ENCODE measurements at places on chromosomes 2 and 18.
A peak's percentile ranks its signal among the peaks of the same experiment; 100 is the strongest.

DNA sequence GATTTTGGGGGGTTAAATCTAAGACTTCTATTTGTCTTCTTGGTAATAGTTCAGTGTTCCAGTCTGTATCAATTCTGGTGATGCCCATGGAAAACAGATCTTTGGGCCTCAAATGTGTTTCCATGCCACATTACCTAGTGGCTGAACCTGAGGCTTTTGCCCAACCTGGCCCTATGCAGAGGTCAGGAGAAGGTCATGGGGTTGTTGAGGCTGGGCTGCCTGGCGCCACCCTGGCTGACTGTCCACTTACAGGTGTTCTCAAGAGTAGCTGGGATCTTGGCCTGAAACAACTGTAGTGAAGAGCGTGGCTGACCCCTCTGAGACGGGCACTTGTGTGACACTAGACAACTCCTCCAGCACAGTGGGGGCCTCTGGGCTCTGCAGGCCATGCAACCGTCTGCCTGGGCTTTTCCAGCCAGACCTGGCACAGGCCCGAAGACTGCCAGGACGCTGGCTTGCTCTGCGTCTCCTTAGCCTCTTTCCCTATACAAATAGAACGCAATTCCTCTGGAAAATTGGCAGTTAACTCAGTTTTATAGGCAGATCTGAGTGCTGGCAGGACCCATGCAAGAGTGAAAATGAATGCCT lies 127.8 kb downstream of the TRIM43 start:
- H3K4me1 ChIP-seq, result no peaks in the 10 kb centered on the region
- no peak for DNase-seq
- H3K4me3 ChIP-seq, result no peak overlapping the region
- H3K27ac ChIP-seq, result no peak overlapping the region
- H3K36me3 ChIP-seq, result no peaks in the 10 kb centered on the region
- H3K27me3 ChIP-seq, result peaks cover 3% of the 10 kb centered on the region

- H3K36me3 ChIP-seq, result no peaks in the 10 kb centered on the region
- no peaks in the 10 kb centered on the region for H3K4me1 ChIP-seq
- DNase-seq, result no peak
Measured at GRCh38 chr18:30440351-30440750, 602.2 kb downstream of the DSC3 start.

DNA sequence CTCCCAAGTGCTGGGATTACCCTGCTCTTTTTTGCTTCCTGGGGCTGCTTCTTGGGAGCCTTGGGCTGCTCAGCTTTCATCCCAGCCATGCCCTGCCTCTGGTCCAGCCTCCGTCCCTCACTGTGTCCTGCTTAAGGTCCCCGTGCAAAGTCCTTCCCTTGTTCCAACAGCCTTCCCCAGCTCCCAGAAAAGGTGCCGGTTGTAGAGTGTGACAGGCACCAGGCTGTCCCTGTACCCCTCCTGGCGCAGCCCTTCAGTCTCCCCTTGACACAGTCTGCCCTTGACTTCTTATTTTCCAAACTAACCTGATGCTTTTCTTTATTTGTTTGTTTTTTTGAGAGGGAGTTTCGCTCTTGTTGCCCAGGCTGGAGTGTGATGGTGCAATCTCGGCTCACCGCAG lies 20.1 kb upstream of the ALPI start:
- H3K4me3 ChIP-seq, result no peak overlapping the region
- no peak overlapping the region for H3K27ac ChIP-seq
- H3K4me1 ChIP-seq, result no peaks in the 10 kb centered on the region
- no peaks in the 10 kb centered on the region for H3K36me3 ChIP-seq
- DNase-seq, result no peak

- no peak overlapping the region for H3K4me3 ChIP-seq
- no peaks in the 10 kb centered on the region for H3K27me3 ChIP-seq
Measured at GRCh38 chr2:50645346-50645745, 386.6 kb downstream of the NRXN1 start.

- H3K4me1 ChIP-seq, result no peaks in the 10 kb centered on the region
- peaks cover 18% of the 10 kb centered on the region for H3K27me3 ChIP-seq
- H3K4me3 ChIP-seq, result no peak overlapping the region
- DNase-seq, result no peak
- H3K27ac ChIP-seq, result no peak overlapping the region
Measured at GRCh38 chr2:94994914-94995552, 30.5 kb upstream of the MAL start.

GRCh38 chr2:74554820-74555531 lies 456 bp downstream of the DOK1 start:
- peaks cover 19% of the 10 kb centered on the region for H3K27me3 ChIP-seq
- peak; percentile 37 for DNase-seq
- H3K36me3 ChIP-seq, result peaks cover 13% of the 10 kb centered on the region
- H3K4me3 ChIP-seq, result peak overlapping the region; percentile 95

- peaks cover 77% of the 10 kb centered on the region for H3K27me3 ChIP-seq
- no peaks in the 10 kb centered on the region for H3K36me3 ChIP-seq
- peak; percentile 68 for DNase-seq
- peaks cover 17% of the 10 kb centered on the region for H3K4me1 ChIP-seq
Measured at GRCh38 chr2:104872866-104873688, 19.2 kb downstream of the POU3F3 start.

- DNase-seq, result no peak
- H3K4me3 ChIP-seq, result no peak overlapping the region
- H3K27me3 ChIP-seq, result peaks cover 2% of the 10 kb centered on the region
- no peak overlapping the region for H3K27ac ChIP-seq
- H3K4me1 ChIP-seq, result peaks cover 18% of the 10 kb centered on the region
Measured at GRCh38 chr2:12032398-12032797, 286.0 kb downstream of the LPIN1 start.

- no peak for DNase-seq
- H3K4me3 ChIP-seq, result no peak overlapping the region
- H3K27me3 ChIP-seq, result no peaks in the 10 kb centered on the region
- H3K4me1 ChIP-seq, result no peaks in the 10 kb centered on the region
Measured at GRCh38 chr2:40431600-40431955, 20.3 kb downstream of the SLC8A1 start.

GRCh38 chr18:56913941-56914340 lies 232.9 kb upstream of the BOD1L2 start:
- H3K4me3 ChIP-seq, result no peak overlapping the region
- H3K36me3 ChIP-seq, result peaks cover 6% of the 10 kb centered on the region
